ENCODE measurements at places on chromosomes 7 and 10.

DNA sequence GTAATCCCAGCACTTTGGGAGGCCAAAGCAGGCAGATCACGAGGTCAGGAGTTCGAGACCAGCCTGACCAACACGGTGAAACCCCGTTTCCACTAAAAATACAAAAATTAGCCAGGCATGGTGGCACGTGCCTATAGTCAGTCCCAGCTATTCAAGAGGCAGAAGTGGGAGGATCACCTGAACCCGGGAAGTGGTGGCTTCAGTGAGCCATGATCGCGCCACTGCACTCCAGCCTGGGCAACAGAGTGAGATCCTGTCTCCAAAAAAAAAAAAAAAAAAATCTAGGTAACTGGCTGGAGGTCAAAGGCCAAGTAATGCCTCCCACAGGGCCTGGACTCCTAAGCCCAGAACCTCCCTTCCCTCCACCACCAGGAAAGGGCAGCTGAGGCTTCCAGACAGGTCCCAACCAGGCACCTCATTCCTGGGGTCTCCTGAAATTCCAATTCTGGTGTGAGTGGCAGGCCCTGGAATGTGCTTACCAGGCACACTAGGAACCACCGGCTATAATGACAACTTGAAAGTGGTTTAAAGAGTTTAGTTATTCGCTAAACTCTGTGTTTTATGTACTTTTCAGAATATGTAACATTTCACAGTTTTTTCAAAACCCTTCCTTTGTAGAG, 86.9 kb upstream of the TNRC18 start:
- no peak for DNase-seq

- no peak for DNase-seq
Observed at GRCh38 chr10:77537720-77538373, 99.8 kb downstream of the KCNMA1 start.

DNA sequence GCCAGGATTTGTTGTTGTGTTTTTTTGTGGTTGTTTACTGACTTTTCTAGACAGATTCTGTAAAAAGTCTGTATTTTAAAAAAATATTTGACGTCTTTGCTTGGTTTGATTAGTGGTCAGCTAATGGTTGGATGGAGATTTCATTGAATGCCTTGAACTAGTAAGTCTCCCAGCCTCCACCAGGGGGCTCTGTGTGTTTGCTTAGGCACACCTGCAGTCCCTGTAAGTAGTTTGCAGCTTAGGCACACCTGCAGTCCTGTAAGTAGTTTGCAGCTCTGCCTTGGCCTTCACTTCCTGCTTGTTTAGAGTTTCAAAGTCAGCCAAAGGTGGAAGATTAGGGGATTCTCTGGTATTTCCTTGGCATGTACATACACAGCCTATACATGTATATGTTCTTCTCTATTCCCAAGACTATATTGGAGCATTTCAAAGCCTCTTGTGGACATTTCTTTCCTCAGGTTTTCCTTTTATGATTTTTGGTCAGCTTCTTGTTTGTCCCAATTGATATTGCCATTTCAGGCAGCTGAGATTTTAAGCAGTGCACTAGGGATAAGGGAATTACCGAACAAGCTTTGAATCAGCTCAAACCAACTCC, 101.6 kb downstream of the CCSER2 start:
- peak; percentile 51 for DNase-seq

- no peak for DNase-seq
Observed at GRCh38 chr7:81859433-81859832, 89.6 kb upstream of the HGF start.

- DNase-seq, result no peak
Observed at GRCh38 chr10:38003026-38003425, 7.4 kb upstream of the ZNF33A start.

- DNase-seq, result no peak
Observed at GRCh38 chr7:126723966-126724544, 528.7 kb downstream of the GRM8 start.

DNA sequence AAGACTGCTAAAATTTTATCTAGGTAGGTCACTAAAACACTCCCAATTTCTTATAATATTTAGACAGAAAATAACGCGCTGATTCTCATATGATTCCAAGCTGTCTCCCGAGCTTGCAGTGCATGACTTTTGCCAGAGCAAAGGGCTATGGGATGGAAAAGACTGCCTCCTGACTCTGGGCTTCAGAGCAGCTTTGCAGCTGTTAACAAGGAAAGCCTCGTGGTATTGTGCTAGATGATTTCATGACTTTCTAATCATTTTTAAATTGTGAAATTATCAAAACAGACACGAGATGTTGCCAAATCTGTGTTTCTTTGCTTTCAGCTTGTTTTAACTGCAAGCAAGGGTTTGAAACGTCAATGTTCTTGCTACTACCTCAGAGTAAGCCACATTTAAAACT, 238.3 kb downstream of the AGMO start:
- no peak for DNase-seq

DNA sequence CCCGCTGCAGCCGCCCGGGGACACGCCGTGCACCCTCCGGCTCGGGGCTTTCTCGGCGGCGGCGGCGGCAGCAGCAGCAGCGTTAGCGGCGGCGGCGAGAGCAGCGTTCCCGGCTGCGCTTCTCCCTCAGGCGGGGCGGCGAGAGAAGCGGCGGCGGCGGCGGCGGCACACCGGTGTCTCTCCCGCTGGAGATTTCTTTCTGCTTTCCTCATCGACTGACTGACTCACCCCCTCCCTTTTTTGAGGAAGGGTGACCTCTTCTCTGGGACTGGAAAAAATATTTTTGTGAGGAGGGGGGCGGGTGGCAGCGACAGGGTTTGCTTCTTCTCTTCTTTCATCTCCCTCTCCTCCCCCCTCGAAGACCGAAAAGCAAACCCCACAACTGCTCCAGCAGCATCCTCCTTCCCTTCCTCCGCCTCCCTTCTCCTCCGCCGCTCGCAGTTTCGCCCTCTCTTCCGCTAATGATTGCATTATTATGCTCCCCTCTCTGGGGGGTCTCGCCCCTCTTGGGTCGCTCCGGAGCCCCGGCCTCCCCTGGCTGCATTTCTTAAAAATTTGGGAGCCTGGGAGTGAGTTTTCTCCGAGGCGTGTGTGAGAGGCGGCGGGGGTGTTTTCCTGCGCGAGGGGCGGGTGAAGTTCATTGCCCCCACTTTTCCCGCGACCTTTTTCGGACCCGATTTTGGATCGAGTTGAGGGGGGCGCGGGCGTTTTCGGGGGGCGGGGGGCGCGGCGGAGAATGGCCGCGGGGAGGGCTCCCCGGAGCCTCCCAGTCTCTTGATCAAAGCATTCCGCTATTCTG, 411 bp downstream of the AUTS2 start:
- DNase-seq, result peak; percentile 44

DNA sequence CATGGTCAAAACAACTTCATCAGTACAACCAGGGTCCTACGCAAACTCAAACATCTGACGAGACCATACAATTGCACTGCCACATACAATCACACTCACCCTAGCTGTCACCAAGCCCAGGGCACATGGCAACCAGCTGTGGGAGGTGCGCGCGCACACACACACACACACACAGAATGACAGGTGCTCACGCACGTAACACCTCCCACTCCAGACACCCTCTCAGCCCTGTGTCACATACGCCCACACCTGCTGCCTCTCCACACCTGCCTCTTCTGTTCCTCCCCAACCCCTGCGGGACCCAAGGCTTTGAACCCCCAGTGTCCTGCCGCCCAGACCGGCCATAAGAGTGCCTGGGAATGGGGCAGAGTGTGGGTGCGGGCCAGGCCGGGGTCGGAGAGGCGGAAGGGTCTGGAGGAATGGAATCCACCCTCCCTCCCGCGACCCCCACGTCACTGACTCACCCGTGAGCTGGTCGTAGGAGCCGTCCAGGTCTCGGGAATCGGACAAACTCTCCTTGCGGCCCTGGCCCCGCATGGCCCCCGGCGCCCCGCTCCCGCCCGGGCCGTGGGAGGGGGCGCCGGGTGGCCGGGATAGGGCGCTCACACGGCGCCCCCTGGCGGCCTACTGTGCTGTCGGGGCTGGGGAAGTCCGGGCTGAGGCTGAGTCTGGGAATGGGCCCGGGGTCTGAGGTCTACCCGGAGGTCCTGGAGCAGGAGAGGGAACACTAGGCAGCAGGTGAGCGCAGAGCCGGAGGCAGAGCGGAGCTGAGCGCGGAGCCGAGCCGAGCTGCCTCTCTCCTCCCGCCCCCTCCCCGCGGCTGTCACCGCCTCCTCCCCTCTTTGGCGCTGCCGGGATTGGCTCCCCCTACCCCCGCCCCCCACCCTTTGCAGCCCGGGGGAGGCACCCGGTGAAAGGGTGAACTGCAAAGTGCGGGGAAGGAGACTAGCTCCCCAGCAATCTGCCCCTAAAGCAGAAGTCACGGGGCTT, at the start of gene KCNIP2:
KCNIP2 (minus strand) TSS at position 769 of the 990 bp plus-strand sequence; CDS start at position 537, 232 bp downstream.
- peak; percentile 79 for DNase-seq

GRCh38 chr7:99831595-99831994, 3.8 kb downstream of the CYP3A43 start:
- DNase-seq, result no peak

GRCh38 chr10:5788969-5789368, 24.3 kb downstream of the GDI2 start:
- DNase-seq, result no peak

DNA sequence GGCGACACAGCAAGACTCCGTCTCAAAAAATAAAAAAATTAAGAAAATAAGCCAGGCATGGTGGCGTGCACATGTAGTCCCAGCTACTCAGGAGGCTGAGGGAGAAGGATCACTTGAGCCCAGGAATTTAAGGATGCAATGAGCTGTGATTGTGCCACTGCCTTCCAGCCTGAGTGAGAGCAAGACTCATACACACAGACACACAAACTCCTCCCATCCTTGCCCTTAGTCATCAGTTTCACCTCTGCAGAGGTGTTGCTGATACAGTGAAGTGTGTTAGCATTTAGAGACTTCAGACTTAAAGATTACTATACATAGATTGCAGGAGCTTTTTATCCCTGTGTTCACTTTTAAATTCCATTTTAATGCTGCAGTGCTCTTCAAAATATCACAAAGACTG, 5.5 kb upstream of the H2AZ2 start:
- no peak for DNase-seq

DNA sequence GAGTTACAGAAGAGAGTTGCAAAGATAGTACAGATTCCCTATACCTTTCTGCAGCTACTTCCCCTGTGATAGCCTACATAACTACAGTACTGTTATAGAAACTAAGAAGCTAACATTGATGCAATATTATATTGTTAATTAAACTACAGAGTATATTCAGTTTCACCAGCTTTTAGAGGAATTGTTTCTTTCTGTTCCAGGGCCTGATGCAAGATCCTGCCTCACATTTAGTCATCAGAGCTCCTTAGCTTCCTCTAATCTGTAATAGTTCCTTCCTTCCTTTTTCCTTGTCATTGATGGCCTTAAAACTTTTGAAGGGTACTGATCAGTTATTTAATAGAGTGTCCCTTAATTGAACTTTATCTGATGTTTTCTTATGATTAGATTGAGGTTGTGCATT, 56.8 kb downstream of the SDHAF3 start:
- DNase-seq, result no peak

GRCh38 chr7:43137811-43138210, 25.4 kb downstream of the HECW1 start:
- no peak for DNase-seq

- DNase-seq, result no peak
Observed at GRCh38 chr10:84818961-84819360, 490.6 kb downstream of the CCSER2 start.

DNA sequence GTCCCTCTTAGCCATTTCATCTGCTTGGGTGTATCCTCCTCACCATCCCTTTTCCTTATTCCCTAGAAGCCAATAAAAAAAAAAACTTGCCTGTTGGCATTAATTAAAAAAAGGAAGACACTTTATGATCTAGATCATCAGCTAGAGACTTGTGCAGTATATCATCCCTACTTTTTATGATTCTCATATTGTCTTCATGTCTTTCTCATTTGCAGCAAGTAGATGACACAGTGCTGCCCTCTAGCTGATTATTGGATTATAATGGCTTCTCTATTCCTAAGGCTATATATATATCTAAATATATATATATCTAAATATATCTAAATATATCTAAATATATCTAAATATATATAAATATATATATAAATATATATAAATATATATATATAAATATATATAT, 272.4 kb upstream of the LRGUK start:
- peak; percentile 13 for DNase-seq

DNA sequence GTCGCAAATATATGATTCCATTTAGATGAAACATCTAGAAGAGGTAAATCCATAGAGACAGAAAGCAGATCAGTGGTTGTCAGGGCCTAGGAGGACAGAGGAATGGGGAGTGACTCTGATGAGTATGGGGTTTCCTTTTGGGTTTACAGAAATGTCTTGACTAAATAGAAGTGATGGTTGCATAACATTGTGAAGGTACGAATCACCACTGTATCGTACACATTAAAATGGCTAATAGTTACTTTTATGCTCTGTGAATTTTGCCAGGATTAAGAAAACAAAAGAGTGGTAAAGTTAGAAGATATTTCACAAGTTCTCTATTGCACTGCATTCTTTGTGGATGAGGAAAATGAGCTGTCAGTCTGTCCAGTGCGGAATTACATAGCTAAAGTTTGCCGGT, 407.4 kb downstream of the KCNMA1 start:
- DNase-seq, result no peak

DNA sequence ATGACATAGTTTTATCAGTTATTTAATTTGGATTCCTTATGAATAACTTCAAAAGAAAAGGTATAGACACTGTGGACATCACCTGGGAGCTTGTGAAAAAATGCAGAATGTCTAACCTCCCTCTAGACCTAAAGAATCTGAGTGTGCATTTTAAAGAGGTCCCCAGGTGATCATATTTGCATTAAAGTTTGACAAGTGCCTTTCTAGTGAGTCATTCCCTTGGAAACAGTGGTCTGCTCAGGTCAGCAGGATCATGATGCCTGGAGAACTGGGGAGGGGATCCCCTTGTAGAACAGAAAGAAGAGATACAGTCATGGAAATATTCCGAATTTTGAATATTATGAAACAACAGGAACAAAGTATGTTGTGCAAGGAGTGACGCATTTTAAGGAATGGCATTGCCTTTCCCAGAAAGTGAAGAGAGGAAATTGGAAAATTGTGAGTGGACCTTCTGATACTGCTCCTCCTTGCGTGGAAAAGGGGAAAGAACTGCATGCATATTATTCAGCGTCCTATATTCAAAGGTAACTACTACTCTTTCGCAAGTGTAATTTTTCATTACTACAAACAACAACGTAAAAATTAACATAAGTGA, 4.6 kb downstream of the STEAP2 start:
- no peak for DNase-seq

DNA sequence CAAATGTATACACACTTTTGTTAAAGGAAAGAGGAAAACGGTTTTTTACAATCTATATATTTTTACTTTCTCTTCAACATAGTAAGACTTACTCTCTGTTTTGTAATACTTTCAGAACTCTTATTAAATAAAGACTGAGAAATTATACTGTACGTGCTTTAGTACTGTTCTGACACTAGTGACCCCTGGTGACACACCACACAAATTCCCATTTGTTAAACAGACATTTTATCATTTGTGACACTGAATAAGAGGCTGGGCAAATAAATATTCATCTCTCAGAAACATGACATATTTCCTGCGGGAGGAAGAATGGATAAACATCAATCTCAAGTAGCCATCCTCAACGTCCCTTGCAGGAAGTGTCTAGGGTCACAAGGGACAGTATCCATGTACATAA, 68.9 kb upstream of the ZNF33B start:
- no peak for DNase-seq

GRCh38 chr7:42877862-42878261, 34.0 kb downstream of the C7orf25 start:
- no peak for DNase-seq

All from germinal center (tissue), 1 donor.